ENCODE measurements at places on chromosomes 13 and 19. TPM values are rescaled to one million over a fixed set of nuclear protein-coding genes. Genes with fewer than 3 reads are reported as not detected.

GZMM gene
- total RNA-seq: not detected

ZNF223 gene
- 2.3 TPM for total RNA-seq

NLRP11 gene
- not detected for total RNA-seq

ZNF835 gene
- total RNA-seq: 0.40 TPM

TICAM1 gene
- 5.4 TPM for total RNA-seq

CYSLTR2 gene
- total RNA-seq: not detected

TARM1 gene
- not detected for total RNA-seq

ADPRHL1 gene
- 2.6 TPM for total RNA-seq

AMER2 gene
- not detected for total RNA-seq

IL4I1 gene
- total RNA-seq: 24.2 TPM

KCNN1 gene
- not detected for total RNA-seq

CEACAM4 gene
- not detected for total RNA-seq

PRR12 gene
- total RNA-seq: 8.2 TPM

CBARP gene
- 3.1 TPM for total RNA-seq

PRR22 gene
- 0.44 TPM for total RNA-seq

ZIC2 gene
- not detected for total RNA-seq

PBX4 gene
- not detected for total RNA-seq

FCER2 gene
- total RNA-seq: not detected

ZNF135 gene
- 0.93 TPM for total RNA-seq

METTL21C gene
- not detected for total RNA-seq

ZNF844 gene
- 2.7 TPM for total RNA-seq

SHANK1 gene
- total RNA-seq: 0.13 TPM

GJA3 gene
- not detected for total RNA-seq

ZNF418 gene
- total RNA-seq: 0.40 TPM

PSMD8 gene
- 310 TPM for total RNA-seq

Data from mammary microvascular endothelial cell (primary cell).